ENCODE measurements at places on chromosomes 2 and 18.

DNA sequence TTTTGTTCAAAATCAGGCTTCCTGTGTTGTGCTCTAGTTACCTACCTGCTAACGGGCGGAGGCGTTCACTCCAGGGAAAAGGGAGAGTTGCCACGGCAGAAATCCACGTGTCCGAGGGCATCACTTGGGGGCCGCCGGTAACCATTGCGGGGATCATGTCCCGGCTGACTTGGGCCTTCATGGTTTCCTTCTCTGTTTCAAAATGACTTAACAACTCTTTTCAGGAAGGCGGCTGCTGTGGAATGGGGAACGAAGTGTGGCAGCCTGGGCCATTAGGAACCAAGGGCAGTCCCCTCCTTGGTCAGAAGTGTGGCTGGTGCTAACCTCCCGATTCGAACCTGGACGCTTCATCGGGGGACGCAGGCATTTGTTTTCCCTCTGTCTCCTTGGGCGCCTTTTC is 56.8 kb downstream of the INPP5D start:
- DNase-seq, result no peak

DNA sequence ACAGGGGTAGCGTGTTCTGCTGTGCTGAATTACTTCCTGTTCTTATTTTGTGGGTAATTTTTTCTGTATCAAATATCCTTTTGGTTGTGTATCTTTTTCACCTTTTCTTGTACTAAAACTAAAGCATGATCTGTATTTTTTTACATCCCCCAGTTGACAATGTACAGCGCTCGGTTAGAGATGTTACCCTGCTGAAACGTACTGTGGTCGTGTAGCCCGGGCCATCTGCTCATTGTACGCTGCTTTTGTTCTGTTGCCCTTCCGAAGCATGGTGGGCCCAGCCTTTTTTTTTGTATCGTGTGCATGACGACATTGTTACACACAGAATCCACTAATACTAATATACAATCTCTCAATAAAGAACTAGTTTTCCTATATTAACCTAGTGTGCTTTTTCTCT is 233.1 kb downstream of the HAUS1 start:
- no peak for DNase-seq

- no peak for DNase-seq
Measured at GRCh38 chr2:168710754-168711467, 91.5 kb upstream of the NOSTRIN start.

DNA sequence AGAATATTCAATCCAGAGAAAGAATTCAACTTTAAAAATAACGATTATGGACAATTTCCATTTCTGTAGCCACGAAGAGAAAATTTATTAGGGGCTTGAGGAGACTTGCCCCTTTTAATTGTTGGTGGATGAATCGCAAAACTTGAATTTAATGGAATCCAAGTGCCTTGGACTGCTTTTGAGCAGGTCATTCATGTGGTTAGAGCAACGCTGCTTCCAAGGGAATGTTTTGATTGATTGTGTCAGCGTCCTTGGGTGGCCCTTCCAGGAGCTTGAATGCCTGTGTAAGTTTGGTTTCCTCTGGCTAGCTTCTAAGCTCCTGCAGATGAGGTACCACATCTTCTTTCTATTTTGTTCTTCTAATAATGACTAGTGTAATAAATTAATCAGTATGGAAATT is 213.4 kb downstream of the LTBP1 start:
- no peak for DNase-seq

DNA sequence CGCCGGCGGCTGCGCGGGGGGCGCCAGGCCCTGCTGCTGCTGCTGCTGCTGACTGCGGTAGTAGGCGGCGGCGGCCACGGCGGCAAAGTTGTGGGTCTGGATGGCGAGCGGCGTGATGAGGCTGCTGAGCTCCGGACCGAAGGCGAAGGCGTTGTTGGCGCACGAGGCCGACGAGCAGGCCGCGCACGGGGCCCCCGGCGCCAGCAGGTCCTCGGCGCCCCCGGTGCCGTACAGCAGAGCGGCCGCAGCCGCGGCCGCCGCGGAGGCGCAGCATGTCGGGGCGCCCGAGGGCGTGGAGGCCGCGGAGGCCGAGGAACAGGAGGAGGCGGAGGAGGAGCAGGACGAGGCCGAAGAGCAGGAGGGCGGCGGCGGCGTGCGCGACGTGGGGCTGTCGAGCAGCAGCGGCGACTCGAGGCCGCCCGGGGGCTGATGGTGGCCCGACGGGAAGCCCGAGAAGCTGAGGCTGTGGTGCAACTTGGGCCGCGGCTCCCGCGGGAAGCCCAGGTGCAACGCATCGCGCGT is 1.8 kb downstream of the ZFP36L2 start:
- no peak for DNase-seq

- DNase-seq, result no peak
Measured at GRCh38 chr2:31234683-31235503, 941 bp downstream of the EHD3 start.

GRCh38 chr2:1748176-1748740 is 3.9 kb upstream of the PXDN start:
- DNase-seq, result no peak

GRCh38 chr18:70469916-70470315 is 181.1 kb downstream of the SOCS6 start:
- DNase-seq, result peak; percentile 14

DNA sequence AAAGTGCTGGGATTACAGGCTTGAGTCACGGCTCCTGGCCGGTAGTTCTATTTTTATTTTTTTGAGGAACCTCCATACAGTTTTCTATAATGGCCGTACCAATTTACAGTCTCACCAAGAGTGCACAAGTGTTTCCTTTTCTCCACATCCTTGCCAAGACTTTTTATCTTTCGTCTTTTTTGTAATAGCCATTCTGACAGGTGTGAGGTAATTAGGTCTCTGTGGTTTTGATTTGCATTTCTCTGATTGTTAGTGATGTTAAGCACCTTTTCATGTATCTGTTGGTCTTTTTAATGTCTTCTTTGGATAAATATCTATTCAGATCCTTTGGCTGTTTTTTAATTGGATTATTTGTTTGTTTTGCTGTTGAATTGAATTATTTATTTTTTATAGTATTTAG is 9.3 kb downstream of the ARMC9 start:
- DNase-seq, result no peak

GRCh38 chr2:19857100-19857499 is 44.7 kb downstream of the TTC32 start:
- no peak for DNase-seq

DNA sequence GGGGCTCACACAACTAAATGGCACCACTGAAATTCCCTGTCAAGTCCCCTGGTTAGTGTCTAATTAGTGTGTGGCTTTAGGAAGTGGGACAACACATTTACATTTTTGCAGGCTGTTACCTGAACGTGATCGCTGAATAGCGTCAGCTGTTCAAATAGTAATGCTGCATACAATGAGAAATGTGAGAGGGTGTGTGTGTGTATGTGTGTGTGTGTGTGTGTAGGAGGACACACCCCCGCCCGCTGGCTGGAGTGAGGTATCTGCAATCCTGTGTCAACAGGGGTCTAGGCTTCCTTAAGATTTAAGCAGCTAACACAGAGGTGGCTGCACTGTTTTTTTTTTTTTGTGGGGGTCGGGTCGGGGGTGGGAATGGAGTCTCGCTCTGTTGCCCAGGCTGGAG is 4.8 kb upstream of the LYPD6B start:
- peak; percentile 82 for DNase-seq

GRCh38 chr2:241213041-241213440 is 24.6 kb downstream of the ANO7 start:
- DNase-seq, result no peak

GRCh38 chr18:50162486-50163304 is 32.3 kb downstream of the MYO5B start:
- peak; percentile 14 for DNase-seq

- DNase-seq, result no peak
Measured at GRCh38 chr2:171522788-171523087, 464 bp downstream of the CYBRD1 start.

DNA sequence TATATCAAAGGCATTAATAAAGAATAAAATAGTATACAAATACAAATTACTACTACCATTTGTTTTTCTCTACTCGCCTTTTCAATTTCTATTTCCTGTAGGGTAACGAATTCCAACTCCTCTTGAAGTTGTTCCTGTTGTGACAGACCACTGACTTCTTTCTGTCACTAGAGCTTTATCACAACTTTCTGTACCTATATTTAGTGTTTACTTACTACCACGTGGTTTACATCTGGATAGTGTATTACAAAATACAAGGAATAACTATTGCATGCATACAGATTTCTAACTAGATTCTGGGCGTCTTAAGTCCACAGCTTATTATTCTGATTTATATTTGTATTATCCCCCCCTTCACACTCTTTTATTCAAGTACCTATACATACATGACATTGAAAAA is 22.3 kb downstream of the NBAS start:
- no peak for DNase-seq

DNA sequence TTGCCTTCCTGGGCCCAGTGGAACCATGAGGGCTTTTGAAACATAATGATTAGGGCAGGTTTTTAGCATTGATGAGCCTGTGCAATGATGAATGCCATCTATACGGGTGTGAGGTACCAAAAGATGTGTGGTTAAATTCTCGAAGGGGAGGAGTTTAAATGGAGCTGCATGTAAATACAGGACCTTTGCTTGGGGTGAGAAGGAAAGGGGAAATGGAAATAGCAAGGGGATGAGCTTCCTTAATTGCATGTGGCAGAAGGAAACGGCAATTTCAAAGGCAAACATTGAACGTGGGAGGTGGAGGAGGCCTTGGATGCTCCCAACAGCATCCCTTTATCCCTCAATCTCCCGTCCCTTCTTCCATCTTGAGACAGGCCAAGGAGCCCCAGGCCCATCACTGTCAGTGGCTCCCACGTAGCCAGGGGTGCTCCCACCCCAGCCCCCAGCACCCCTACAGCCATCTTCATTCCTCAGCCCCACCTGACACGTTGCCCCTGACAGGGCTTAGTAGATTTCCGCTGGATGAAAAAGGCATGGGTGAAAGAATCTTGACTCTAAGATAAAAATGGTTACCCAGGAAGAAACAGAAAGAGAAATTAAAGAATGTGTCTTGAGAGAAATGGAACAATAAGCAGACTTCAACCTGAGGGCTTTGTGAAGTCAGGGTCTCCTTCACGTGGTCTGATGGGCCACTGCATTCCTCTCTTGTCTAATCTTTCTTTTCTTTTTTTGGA is 32.5 kb downstream of the INPP5D start:
- DNase-seq, result no peak

- no peak for DNase-seq
Measured at GRCh38 chr2:106044021-106044420, 150.1 kb downstream of the UXS1 start.

GRCh38 chr2:69177785-69178636 is 165.0 kb downstream of the ANTXR1 start:
- DNase-seq, result no peak

DNA sequence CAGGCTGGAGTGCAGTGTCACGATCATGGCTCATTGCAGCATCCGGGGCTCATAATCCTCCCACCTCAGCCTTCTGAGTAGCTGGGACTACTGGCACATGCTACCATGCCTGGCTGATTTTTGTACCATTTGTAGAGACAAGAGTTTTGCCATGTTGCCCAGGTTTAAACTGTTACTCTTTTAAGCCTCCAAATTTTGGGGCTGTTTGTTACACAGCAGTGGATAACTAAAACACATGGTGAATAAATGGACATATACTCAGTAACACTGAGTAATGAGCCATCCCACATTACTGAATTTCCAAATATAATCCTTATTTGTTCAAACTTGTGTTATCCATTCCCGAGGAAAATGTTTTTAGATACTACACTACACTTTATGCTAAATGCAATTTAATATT is 9.8 kb downstream of the ADCY3 start:
- DNase-seq, result no peak

GRCh38 chr18:49225160-49225559 is 235.3 kb downstream of the DYM start:
- no peak for DNase-seq

DNA sequence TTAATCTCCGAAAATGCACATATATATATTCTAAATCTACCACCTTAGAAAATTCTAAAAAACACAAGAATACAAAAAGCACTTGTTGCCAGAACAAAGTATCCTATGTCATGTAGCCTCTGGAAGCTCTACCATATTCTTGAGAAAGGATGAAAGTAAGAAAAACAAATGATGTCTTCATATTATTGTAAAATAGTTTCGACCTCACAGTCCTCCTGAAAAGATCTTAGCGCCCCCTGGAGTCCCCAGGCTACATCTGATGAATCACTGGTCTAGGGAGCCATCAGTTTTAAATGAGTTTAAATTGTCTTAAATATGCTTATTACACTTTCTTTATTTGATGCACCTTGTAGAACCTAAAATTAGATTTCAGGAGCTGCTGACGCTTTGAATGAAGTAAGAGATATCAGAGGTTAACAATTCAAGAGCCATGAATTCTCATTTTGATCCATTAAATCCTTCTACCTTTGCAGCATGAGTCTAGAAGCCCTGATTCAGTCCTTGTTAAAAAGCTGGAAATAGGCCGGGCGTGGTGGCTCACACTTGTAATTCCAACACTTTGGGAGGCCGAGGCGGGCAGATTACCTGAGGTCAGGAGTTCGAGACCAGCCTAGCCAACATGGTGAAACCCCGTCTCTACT is 138.8 kb downstream of the MCFD2 start:
- peak; percentile 8 for DNase-seq

- DNase-seq, result peak; percentile 84
Measured at GRCh38 chr2:238389988-238390589, 36.6 kb upstream of the ASB1 start.

GRCh38 chr2:215899141-215900074 is 113.9 kb downstream of the MREG start:
- no peak for DNase-seq

DNA sequence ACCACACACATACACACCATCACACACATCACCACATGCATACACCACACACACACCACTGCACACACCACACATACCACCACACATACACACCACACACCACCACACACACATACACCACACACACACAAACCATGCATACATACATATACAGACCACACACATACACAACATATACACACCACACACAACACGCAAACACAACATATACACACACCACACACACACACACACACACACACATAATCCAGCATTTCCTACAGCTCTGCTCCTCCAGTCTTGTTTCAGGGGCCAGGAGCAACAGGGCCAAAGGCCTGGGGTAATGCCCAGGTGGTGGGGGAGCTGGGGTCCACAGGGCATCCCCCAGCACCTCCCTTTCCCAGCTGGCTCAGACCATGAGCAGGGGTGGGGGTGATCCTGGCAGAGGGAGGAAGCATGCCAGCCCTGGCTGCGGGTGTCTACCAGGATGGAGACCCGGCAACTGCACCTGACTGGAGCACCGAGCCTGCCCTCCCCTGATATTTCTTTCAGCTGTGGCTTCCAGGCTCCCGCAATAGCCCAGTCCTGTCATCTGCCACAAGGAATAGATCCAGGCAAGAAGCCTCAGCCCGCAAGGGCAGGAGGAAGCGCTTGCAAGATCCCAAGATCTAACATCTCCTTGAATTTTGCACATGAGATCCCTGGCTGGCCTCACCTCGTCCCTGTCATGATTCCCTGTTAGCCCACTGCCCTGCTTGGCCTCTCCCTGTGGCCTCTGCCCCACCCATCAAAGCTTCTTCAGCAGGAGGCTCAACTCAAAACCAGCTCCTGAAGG is 196.9 kb downstream of the TNS1 start:
- no peak for DNase-seq

GRCh38 chr18:51211552-51211951 is 14.1 kb upstream of the MEX3C start:
- DNase-seq, result no peak

Data from NCI-H345 (cell line).